ENCODE measurements at places on chromosomes 1 and 21.

DNA sequence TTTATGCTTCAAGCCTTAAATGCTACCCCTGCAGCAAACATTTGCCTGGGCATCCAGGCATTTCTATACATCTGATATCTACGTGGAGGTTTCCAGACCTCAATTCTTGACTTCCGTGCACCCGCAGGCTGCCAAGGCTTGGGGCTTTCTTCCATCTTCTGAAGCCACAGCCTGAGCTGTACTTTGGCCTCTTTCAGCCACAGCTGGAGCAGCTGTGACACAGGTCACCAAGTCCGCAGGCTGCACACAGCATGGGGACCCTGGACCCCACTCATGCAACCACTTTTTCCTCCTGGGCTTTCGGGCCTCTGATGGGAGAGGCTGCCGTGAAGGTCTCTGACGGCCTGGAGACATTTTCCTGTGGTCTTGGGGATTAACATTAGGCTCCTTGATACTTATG lies 5.4 kb upstream of the HAO2 start:
- DNase-seq, result no peak

DNA sequence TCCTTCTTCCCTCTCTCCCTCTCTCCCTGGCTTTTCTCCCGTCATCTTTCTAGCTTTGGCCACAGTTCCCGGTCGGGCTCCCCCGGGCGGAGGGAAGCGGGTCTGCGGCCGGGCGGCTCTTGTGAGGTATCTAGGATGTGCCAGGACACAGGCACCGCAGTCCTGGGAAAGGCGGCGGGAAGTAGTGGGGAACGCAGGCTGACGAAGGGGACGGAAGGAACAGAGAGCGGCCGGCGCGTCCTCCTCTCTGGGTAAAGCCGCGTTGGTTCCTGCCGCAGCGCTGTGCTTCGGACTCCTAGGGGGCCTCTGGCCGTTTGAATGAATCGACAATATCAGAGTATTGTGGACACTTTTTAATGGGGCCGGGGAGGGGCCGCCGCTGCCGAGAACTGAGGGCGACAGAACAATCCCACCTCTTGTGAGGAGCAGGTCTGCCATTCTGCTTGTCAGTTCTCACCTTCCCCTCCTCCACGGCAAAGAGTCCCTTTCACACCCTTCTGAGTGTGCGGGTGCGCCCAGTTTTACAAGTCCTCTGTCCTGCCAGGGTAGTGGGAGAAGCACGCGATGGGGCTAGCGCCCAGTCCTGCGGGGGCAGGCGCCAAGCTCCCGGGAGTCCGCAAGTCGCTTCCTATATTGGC lies 1.2 kb upstream of the LHX9 start:
- DNase-seq, result no peak

DNA sequence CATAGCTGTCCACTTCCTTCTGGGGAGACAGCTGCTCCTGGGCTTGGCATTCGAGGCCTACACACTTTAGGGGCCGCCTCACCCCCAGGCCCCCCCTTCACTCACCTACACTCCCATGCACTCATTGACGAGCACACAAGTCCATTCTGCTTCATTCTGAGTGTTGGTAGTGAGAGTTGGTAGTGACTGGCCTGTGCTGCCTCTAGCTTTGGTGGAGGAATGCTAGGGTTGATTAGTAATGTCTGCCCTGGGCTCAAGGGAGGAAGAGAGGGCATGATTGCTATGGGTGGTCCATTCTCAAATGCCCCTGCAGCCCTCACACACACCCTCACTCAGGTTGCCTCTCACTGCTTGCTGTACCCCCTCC lies 30.4 kb downstream of the TRIM11 start:
- DNase-seq, result no peak

GRCh38 chr1:114215436-114215835 lies 61.8 kb upstream of the SYT6 start:
- DNase-seq, result no peak

DNA sequence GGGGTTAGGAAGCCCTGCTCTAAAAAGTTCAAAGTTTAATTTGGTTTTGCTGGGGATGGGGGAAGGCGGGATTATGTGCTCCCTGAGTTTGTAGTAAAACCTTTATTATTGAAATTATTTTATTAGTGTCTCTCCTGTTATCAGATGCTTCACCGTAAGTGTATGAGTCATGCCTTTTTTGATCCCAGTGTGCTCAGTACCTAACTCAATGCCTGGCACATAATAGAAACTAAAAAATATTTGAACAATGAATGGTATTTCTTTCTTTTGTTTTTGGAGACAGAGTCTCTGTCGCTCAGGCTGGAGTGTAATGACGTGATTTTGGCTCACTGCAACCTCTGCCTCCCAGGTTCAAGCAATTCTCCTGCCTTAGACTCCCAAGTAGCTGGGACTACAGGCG lies 6.4 kb downstream of the SNRPE start:
- no peak for DNase-seq

DNA sequence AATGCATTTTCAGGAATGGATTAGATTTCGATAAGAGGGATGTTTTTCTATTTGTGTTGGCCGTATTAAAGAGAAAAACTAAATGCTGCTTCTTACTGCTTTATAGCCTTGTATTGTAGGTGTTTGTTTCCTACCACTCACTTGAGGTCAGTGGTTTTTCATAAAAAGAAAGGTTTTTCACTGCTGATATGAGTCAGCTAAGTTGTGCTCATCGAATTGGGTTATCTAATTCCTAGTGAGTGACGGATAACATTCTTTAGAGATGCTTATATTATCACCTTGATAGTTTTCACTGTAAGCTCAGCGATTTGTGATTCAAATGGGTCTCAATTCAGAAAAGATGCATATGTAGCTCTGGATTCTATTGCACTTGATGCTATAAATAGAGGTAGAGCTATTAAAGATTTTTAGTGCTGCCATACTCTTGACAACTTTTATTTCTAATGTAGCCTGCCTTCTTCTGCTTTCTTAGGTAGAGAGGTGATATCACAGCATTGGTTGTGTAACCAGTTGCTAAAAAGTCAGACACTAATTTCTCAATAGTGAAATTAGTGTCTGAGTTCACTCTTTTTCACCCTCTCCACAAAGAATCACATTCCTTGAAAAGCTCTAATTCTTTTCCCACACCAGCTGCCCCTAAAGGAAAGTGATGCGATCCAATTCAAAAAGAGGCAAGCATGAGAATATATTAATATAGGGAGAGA lies 180.0 kb downstream of the RASAL2 start:
- no peak for DNase-seq

GRCh38 chr1:218304281-218305039 lies 19.4 kb downstream of the RRP15 start:
- DNase-seq, result no peak

- DNase-seq, result no peak
Observed at GRCh38 chr1:164743976-164744375, 185.0 kb downstream of the PBX1 start.

DNA sequence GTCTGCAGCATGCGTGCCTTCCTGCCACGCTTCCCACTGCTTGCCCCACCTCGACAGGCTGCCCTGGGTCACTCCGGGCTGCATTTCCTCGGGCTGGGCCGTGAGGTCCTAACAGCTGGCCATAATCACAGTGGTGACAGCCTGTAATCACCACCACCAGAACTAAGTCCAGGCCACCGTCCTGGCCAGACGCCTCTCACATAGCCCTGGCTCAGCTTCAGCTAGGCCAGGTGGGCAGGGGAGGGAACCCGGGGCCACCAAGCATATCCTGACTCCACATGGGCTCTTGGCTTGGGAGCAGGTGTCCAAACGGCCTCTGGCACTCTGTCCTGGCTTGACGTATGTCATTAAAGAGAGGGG lies 229.5 kb downstream of the TRABD2B start:
- no peak for DNase-seq

- DNase-seq, result no peak
Observed at GRCh38 chr1:244173240-244173639, 122.2 kb downstream of the ZBTB18 start.

GRCh38 chr1:242800521-242800920 lies 276.0 kb upstream of the PLD5 start:
- DNase-seq, result no peak

- no peak for DNase-seq
Observed at GRCh38 chr1:152141971-152142584, 16.9 kb downstream of the RPTN start.

- DNase-seq, result no peak
Observed at GRCh38 chr1:181676269-181676668, 193.0 kb downstream of the CACNA1E start.

GRCh38 chr21:43209575-43210453 lies 41.0 kb downstream of the CRYAA start:
- DNase-seq, result peak; percentile 50

DNA sequence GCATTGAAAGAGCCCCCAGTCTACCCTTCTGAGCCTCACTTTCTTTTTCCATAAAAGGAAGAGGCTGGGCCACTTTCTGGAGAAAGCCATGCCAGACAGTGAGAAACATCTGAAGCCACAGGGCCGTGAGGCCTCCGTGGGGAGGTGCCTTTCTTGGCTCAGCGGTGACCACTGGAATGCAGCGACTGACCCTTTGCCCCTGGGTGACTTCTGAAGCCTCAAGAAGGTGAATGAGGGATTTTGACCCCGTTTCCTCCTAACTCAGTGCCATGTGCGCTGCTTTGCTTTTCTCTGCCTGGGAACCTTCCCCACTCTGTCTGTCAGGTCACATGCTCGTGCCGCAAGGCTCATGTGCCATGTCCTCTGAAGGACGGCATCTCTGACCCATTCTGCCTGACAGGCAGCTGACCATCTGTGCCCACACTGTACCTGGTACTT lies 44.7 kb upstream of the A3GALT2 start:
- no peak for DNase-seq

DNA sequence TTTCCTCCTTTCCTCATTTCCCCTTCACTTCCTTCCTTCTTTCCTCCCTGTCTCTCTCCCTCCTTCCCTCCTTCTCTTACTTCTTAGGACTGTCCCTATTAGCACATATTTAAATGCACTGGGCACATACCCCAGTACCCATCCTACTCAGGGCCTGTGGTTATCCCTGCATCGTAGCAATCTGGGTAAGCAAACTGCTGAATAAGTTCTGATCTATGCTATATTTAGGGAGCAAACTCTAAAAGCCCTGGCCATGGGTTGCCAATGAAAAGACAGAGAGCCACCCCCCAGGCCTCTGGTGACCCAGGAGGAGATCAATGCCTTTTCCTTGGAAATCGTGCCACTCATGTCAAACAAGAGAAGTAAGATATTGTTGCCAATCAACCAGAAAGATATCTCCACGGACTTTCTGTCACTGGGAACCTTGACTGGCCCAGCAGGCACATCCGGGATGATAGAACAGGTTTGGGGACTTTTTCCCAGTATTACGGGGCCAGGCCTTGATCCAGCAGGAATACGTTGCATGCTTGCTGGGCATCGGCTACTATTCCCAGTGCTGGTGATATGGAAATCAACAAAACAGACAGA lies 5.4 kb downstream of the FAM3B start:
- DNase-seq, result no peak

DNA sequence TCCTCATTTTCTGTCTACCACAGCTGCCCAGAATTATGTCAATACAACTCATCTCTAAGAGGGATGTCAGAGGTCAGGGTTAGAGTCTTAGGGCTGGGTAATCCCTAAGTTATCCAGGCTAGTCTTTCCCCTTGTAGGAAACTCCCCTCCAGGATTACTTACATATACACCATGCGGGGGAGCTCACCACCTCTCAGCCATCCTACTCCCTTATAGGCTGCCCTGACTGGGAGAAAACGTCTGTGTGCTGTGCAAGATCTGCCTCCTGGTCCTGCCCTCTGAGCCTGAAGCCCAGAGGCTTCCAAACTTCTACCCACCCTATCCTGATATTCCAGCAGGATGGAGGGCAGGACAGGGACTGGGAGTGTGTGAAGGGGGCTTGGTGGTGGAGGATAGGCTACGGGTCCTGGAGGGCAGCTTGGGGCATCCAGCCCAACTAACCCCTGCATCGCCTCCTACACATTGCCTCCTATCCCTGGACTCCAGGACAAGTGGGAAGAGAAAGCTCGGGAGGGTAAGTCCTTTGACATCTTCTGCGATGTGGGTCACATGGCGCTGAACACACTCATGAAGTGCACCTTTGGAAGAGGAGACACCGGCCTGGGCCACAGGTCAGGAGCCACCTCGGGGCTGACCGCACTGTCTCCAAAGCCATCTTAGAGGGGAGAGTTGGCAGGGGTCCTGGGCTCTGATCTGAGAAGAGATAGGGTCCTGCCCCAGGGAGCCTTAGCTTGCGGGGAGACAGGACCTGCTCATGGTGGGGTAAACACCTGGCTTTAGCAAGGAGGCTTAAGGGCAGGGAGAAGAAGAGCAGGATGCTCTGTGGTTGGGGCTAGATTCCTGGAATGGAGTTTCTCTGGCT lies 14.4 kb downstream of the CYP4B1 start:
- DNase-seq, result no peak

- DNase-seq, result no peak
Observed at GRCh38 chr1:204307334-204307883, 52.3 kb downstream of the PLEKHA6 start.

DNA sequence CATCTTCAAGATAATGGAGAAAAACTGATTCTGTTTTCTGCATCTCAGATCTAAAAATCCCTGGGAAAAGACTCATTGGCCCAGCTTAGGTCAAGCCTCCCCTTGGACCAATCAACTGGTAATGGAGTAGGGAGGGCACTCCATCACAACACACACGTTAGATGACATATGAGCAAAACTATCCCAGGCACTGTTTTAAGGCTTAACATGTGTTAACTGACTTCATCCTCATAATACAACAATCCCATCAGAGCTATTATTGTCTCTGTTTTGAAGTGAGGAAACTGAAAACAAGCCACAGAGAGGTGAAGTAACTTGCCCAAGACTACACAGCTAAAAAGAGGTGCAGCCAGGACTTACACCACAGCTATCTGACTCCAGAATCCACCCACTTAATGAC lies 14.7 kb upstream of the CITED4 start:
- no peak for DNase-seq

DNA sequence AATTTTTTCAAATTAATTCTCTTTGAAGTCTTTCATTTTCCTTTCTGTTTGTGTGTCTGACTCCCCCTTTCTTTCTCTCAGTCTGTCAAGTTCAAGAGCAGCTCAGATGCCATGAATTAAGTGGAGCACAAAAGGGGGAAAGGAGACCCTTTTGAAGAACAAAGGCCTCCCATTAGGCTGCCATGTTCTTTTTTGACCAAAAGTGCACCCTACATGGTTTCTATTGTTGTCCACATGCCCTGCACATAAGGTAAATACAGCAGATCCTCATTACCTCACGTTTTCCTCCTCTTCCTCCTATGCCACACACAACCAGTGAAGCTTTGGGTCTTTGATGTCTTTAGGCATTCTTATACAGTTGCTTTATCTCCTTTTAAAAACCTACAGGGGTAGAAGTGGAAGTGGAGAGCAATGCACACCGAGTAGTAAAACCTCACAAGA lies 47.7 kb downstream of the POU2F1 start:
- DNase-seq, result no peak

DNA sequence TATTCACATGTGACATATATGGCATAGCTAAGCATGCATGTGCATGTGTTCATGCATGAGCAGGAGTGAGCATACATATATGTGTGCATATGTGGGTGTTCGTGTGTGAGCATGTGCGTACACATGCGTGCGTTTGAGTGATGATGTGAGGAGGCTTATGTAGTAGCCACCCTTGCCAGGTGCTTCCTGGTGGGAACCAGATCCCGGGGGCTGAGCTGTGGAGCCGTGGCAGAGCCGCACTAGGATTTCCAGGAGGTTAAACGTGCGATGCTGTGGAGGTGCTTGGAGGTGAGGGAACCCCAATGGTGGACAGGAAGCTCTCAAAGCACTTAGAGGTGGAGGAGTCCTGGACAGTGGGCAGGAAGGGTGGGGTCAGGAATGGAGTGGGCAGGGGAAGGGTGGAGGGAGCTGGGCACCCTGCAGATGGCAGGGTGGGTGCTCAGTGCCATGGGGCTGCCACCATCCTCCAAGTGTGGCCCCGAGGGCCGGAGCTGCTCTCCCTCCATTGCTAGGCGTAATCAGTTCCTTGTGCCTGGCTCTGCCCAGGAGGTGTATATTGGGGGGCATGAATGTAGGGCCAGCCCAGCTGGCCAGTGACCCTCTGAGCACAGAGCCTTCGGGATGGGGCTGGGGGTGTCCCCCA lies 48.5 kb downstream of the COL18A1 start:
- DNase-seq, result no peak

Data from ascending aorta (tissue), 2 donors.